ENCODE measurements at places on chromosomes 12 and 14.

GRCh38 chr14:102445066-102445465 is 64.5 kb downstream of the ANKRD9 start:
- no peak for DNase-seq

DNA sequence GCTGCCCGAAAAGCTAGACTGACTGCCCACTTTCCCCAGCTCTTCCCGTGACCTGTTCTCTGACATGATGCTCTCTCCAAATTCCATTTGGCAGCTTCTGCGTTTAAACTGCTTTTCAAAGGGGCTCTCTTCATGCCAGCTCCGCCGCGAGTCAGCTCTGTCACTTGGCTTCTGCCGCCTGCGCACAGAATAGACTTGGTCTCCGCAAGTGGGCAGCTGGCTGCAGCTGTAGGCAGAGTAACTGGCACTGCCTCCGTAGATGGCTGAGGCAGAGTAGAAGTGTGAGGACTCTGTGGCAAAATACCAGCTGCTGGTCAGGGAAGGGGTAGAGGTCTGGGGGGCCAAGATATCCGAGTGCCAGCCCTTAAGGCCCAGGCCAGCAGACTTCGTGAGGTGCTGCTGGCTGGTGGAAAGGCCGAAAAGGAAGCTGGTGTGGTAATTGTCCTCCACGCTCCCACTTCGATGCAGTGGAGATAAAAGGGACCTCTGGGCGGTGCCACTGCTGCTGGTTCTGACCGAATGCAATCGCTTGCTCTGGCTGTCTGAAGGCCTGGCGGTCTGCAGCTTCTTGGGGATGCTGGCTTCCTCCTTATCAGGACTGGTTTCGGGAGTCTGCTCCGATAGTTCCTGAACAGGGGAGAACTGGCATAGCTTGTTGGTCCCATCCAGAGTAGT is 85.7 kb downstream of the DUSP16 start:
- no peak for DNase-seq

- DNase-seq: no peak
Measured at GRCh38 chr12:121209221-121209620, 708 bp upstream of the P2RX4 start.

DNA sequence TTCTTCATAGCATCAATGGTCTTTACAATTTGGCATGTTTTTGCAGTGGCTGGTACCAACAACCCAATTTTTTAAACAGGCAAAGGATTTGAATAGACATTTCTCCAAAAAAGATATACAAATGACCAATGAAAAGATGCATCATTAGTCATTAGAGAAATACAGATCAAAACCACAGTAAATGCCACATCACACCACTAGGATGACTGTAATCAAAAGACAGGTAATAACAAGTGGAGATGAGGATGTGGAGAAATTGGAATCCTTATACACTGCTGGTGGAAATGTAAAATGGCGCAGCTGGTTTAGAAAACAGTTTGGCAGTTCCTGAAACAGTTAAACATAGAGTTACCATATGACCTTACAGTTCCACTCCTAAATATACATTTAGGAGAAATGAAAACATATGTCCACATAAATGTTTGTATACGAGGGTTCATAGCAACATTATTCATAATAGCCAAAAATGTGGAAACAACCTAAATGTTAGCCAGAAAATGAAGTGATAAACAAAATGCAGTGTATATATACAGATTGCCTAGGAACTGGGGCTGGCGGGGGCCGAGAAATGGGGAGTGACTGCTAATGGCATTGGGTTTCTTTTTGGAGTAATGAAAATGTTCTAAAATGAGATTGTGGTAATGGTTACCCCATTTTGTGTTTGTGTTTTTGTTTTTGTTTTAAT is 55.2 kb downstream of the TGFB3 start:
- DNase-seq: no peak

DNA sequence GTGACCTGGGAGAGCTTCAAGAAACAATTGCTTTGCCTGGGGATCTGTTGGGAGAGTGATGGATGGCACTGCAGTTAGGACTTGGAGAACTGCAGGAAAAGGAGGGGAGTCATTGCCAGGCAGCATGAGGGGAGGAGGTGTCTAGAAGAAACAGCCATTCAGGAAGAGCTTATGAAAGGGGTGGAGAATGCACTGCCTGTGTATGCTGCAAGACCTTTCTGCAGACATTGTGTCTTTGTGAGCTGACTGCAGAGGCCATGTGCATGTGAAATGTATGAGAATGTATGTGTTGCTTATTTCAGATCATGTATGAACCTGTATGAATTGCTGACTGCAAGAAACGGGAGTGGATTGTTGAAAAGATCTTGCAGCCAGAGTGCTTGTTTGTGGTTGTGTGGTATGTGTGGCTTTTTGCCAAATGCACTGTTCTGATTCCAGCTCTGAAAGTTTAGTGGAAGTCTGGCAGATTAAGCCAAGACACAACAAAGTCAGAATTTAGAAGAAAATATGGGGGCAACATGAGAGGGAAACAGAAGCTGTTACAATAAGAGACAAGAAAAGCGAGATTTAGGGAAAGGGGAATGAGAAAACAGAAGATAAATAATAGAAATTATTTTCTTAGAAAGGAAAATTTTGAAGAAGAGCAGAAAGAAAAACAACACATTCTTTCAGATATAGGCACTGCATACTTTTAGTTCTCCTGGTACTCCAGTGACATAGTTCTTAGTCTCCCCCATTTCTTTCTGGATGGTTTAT is 9.8 kb upstream of the RIMKLB start:
- DNase-seq: no peak

GRCh38 chr14:31457665-31458659 is 656 bp upstream of the DTD2 start:
- DNase-seq: no peak

GRCh38 chr12:58148405-58148804 is 207.0 kb downstream of the ATP23 start:
- DNase-seq: no peak

- no peak for DNase-seq
Measured at GRCh38 chr14:51481643-51482042, 170.1 kb upstream of the FRMD6 start.

DNA sequence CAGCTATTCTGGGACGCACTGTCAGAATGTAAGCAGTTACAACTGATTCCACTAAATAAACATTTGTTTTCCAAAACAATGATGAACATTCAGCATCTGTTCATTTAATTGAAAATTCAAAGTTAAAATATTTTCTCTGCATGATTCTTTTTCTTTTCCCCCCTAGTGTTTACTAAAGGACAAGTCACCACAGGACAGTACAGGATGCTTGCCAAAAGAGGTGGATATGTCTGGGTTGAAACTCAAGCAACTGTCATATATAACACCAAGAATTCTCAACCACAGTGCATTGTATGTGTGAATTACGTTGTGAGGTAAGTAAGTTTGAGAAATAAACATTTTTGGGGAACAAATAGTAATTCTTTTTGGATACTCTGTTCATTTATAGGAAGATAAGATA is 28.2 kb upstream of the SNAPC1 start:
- DNase-seq: no peak

GRCh38 chr12:105273601-105274000 is 37.6 kb upstream of the APPL2 start:
- no peak for DNase-seq

- no peak for DNase-seq
Measured at GRCh38 chr12:6382982-6383381, 980 bp upstream of the LTBR start.

GRCh38 chr14:31897581-31898186 is 179.4 kb upstream of the ARHGAP5 start:
- no peak for DNase-seq

DNA sequence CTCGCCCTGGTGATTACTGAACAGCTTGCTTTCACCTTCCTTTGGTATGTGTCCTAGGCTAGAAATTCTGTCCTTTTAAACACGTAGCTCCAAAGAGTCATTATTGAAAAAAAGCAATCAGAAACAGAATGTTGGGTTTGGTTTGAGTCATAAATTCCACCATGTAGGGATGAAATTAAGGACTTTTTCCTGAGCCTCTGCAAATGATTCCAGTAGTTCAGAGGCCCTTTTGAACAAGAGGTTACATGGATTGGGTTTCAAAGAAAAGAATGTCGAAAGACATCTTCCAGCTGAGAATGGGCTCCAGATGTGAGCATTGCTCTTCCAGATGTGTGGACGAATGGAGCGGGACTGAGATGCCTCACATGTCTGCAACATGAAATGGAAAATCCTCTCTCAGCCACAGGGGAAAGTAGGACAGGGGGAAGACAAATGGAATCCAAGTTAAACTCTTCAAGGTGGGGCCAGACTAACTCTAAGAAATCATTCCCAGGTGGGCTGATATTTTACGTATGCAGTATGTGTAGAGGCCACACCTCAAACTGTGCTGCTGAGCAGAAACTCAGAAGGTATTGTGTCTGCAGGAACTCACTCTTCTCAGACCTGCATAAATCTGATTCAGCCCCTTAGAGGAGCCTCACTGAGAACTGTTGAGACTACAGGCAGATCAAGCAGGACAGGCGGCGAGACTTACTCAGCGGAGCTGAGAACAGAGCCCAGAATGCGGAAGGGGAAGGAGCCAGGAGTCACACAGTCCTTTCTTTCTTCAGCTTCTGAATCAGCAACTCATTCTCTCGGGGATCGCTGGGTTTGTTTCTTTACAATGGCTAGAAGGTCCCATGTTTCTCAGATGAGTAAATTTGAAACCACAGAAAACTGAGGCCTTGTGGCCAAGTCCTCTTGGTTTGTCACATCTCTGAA is 23.3 kb upstream of the EMP1 start:
- no peak for DNase-seq

DNA sequence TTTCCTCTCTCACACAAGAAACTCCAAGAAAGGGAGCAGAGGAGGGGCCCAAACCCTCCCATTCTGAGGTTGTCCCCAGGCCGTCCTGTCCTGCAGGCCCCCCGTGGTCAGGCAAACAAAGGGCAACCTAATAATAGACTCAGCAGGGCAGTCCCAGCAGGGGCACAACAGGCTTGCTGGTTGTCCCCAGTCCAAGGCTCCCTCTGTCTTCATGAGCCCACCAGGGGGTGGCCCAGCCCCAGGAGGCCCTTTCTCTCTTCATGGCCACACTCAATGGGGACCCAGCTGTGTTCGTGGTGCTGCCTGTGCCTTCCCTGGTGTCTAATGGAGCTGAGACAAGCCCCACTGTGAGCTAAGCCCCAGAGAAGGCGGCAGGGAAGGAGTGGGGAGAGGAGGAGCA is 359.9 kb downstream of the ADGRD1 start:
- DNase-seq: no peak

DNA sequence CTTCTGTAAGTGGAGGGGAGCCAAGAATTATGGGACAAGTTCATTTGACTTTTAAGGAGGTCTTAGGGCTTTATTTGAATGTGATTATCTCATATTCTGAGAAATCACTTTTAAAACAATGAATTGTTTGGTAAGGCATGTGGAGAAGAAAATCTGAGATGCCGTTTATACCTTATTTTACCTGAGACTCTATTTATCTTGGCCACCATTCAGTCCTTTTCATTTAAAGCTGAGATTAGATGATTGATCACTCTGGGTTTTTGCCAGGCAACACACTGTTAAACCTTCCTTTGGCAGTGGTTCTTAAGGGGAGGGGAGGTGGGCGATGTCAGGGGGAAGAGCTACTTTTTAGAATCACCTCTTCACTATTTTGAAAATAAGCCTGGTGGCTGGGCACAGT is 11.4 kb downstream of the CAND1 start:
- no peak for DNase-seq

GRCh38 chr12:30847259-30847658 is 79.3 kb upstream of the TSPAN11 start:
- no peak for DNase-seq

DNA sequence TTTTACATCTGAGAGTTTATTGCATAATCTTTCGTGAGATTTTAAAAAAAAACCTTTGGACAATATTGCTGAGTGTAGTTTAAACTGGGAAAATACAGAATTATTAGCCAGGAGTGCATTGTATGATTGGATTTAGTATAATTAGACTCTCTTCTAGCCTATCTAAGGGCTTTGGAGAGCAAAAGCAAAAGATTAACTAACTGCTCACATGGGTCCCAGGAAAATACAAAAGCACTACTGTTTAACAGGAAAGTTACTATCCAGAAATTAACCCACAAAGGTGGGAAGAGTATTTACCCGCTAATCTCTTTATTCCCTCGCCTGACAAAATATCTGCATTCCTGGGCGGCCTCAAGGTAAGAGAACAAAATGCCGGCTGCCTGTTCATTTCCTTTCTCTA is 309.5 kb downstream of the ATXN7L3B start:
- no peak for DNase-seq

DNA sequence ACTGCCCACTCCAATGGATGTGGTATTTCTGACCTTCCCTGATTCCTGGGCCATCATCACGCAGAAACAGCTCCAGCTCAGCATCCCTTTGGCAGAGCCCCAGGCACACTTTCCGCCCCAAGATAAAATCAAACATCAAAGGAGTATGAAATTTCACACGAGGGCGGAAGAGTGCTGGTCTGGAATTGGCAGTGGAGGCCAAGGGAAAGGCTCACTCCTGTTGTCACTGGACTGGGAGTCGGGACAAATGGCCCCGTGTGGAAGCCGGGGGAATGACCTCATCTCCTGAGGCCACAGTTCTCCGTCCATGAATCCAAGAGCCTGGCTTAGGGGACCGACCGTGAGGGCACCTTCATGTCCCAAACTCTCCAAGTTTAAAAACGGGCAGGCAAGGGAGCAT is 40.9 kb downstream of the FZD10 start:
- no peak for DNase-seq
